NCI-H524 treated with DMSO at 0.1 percent for 48 hours (cell line): ENCODE measurements at places on chromosomes 1 and 21.

- DNase-seq = no peak
These were observed 325.4 kb downstream of the CHRM3 start for GRCh38 chr1:239711768-239712167.

GRCh38 chr1:116129537-116129936, 18.3 kb downstream of the MAB21L3 start:
- DNase-seq = no peak

DNA sequence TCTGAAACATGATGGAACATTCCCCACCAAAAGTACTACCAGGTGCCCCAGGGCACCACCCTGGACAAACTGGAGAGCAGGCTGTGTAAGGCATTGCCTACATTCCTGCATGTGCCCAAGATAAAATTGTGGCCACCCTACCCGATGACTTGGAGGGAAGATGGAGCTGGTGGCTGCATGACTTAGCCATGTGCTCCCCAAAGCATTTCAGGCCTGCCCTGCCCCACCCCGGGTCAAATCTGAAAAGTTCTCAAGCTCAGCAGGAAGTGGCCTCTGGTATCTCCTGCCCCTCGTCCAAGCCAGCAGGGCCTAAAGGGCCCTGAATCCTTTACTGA, 8.5 kb downstream of the CD2 start:
- DNase-seq = no peak

DNA sequence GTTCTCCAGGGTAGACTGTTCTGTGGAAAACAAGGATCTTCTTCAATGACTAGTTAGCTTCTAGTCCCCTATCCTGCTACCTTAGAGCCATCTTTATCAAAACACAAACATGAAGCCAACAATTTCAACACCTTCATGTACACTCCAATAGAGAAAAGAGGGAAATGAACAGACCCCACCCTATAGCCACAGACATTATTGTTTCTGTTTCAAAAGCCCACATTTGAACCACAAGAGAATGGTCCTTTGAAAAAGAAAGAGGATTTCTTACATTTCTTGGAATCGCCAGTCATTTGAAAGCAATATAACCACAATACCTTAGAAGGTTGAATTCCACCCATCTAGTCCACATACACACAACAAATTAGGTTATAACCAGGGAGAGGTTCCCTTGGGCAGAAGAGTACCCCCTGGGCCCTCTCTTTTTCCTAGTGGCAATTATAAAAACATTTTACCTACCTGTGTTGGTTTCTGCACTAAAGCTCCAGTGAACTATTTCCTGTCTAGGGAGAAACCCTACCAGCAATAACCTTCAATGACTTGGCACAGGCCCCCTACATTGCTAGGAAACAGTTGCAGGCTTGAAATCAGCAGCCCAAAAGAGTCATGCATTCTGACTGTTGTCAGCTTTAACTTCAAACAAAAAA, 2.7 kb upstream of the LPGAT1 start:
- DNase-seq = no peak

- no peak for DNase-seq
These were observed 208.2 kb downstream of the BACH1 start for GRCh38 chr21:29506947-29507346.

- DNase-seq = no peak
These were observed 156.5 kb downstream of the PDE4B start for GRCh38 chr1:65949230-65949626.

DNA sequence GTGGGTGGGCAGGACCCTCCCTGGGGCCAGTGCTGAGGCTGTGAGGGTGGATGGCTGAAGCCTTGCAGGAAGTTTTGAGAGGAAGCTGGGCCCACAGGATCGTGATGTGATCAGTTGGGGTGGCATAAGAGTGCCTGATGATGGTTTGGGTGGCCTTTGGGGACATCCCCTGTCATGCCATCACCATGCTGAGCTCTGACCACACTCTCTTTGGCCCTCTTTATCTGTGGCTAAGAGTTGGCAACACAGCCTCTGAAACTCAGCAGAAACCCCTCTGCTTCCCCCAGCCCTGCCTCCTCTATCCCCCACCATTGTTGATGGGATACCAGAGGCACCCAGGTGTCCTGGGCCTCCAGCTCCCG, 19.8 kb downstream of the MIIP start:
- DNase-seq = no peak

DNA sequence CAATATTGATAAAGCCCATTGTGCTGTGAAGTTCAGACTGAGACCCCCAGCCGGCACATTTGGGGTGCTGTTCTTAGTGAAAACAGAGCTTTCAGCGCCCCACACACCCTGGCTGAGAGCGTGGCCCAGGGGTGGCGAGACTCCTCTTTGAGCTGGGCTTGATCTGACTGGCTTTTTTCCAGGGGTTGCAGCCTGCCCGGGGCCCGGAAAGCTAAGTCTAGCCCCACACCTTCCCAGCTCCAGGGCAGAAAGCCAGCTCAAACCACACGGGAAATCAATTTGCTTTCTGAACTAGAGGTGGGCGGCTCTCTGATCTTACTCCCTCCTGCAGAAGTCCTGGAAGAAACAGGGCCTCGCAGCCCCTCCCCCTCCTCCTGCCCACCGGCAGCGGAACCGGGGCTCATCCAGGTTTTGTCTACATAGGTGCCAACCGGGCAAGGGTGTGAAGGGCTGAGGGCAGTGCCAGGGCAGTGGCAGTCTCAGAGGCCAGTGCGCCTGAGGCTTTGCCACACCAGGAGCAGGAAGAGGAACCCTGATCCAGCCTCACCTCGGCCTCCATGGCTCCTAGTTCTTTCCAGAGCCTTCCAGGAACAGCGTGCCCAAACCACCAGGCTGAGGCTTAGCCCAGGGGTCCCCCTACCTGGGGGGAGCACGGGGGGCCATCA, 155.3 kb downstream of the NPHP4 start:
- no peak for DNase-seq

- DNase-seq = no peak
These were observed 246.5 kb downstream of the TOMM20 start for GRCh38 chr1:234881893-234882771.

GRCh38 chr1:24946861-24947658, 17.0 kb upstream of the RUNX3 start:
- DNase-seq = no peak

DNA sequence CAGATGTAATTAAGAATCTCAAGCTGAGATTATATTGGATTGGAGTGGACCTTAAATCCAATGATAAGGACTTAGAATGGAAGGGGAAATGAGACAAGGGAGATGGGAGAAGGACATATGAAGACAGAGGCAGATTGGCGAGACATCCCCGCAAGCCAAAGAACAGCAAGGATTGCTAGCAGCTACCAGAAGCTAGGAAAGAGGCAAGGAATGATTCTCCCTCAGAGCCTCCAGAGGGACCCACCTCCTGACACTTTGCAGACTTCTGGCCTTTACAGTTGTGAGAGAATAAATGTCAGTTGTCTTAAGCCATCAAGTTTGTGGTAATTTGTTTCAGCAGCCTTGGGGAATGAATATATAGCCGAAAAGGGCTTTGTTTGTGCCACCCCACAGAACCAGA, 20.7 kb downstream of the METTL13 start:
- no peak for DNase-seq

GRCh38 chr1:206013026-206013795, 10.0 kb upstream of the RAB7B start:
- DNase-seq = no peak

DNA sequence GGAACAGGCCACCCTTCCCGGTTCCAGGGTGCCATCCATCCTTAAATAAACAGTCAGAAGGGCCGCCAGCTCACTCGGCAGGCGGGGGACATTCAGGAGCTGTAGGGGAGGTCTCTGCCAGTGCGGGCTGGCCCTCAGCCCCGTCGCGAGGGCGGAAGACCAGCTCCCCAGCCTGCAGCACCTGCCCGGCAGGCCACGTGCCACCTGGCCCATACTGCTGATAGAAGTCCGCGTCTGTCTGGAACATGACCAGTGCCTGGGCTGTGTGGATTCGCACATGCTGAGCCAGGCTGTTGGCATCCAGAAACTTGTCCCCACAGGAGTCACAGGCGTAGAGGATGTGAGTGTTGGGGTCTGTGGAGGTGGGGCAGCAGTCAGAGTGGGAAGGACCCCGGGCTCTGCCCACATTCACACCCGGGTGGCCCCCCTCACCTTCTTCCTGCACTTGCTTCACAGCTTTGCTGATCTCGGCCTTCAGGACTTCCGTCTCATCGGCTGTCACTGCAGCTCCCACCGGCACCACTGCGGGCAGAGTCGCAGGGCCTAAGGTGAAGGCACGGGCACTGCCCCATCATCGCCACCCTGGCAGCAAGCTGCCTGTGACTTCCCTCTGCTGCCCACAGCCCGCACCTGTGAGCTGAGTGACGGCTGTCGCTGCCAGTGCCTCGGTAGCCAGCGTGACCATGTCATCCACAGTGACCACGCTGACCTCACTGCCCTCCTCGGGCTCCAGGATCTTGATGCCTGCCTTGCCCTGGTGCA, 33.8 kb downstream of the ZBTB17 start:
- no peak for DNase-seq

DNA sequence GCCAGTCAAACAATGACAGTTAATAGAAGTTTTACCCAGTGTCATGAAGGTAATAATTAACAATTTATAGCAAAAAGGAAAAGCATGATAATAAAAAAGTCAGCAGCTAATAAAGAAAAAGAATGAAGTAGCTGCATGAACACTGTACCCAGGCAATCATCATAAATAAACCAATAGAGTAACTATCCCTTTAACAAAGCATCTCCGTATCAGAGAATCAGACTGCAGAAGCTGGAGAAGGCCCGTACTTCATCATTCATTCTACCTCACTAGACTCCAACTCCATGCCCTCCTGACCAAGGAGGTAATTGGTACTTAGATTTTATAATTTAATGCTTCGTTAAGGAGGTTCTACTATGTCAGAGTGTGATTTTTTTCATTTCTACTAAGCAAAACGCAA, 140.5 kb downstream of the NEGR1 start:
- no peak for DNase-seq

DNA sequence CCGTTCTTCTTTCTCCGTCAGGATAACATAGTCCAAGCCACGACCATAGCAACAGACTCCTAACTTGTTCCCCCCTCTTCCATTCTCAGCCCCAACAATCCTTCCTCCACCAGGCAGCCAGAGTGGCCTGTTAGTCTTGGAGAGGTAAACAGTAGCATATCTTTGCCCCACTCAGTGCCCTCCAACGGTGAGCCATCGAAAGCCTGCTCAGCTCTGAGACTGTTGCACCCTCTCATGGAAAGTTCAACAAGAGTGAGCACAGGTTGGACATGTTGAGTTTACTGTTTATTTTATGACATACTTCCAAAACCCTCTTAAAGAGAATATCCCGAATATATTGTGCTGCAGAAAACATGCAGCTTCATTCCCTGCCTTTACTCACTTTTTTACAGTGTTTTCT, 30.1 kb upstream of the BACE2 start:
- DNase-seq = no peak

GRCh38 chr1:205610901-205611466, 20.8 kb downstream of the ELK4 start:
- no peak for DNase-seq

GRCh38 chr1:223363057-223363855, 720 bp downstream of the SUSD4 start:
- no peak for DNase-seq

GRCh38 chr1:150661156-150661555, 31.7 kb upstream of the ENSA start:
- no peak for DNase-seq

GRCh38 chr1:195897076-195897475, 711.2 kb downstream of the KCNT2 start:
- no peak for DNase-seq

DNA sequence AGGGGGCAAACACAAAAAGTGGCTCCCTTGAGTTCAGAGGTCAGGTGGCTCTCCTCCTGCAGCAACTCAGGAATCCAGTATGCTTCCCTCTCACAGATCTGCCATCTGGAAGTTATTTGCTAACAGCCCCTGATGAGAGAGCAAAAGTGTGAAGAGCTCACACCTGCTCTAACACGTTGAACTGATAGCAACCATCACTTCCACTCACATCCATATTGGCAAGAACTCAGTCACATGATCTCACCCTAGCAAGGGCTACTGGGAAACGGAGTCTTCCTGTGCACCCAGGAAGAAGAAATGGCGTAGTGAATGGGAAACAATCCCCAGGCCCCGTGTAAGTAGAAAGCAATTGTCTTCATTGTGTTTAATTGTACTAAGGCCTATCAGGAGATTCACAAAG, 20.7 kb upstream of the SLC45A1 start:
- no peak for DNase-seq

GRCh38 chr1:176741181-176741580, 278.2 kb downstream of the PAPPA2 start:
- no peak for DNase-seq

GRCh38 chr1:162956922-162957321, 95.9 kb upstream of the CCDC190 start:
- no peak for DNase-seq

DNA sequence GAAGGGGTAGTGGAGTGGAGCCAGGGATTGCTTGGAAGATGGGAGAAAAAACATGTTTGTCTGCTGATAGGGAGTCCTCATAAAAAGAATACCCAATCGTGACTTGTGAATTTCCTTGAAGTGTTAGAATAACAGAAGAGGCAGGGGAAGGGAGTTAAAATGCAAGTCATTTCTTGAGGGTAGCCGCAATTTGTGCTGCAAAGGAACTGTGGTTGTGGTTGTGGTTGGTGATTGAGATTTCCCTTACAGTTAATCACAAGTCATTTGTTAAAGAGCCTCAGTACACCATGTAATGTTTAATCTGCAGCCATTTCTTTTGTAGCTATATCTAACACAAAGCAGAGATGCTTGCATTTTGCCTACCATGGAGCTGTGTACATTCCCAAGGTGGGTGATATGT, 38.5 kb upstream of the EGLN1 start:
- no peak for DNase-seq

DNA sequence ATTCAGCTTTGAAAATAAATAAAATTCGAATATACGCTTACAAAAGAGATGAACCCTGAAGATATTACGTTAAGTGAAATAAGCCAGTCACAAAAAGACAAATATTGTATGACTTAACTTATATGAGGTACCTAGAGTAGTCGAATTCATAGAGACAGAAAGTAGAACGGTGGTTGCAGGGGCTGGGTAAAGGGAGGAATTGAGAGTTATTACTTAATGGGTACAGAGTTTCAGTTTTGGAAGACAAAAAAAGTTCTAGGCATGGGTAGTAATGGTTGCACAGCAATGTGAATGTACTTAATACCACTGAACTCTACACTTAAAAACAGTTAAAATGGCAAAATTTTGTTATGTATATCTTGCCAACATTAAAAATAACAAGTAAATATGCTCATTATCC, 48.6 kb upstream of the ZNHIT6 start:
- no peak for DNase-seq

DNA sequence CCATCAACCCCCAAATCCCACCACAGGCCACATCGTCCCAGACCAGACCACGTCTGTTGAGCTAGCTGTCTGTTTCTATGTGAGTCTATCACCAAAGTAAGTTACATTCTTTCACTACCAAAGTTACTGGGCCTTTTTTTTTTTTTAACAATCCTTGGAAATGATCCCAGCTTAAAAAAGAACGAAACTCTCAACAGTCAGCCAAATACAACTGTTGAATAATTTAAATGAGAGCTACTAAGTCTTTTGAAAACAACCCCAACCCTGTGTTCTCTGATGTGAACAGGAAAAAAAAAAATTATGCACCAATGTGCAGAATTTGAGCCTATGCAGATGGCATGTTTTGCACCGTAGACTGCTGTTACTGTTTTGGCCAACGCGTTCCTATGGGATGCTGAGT, 134.0 kb upstream of the ETS2 start:
- no peak for DNase-seq

GRCh38 chr1:206419250-206419649, 51.0 kb upstream of the IKBKE start:
- DNase-seq = no peak
